ENCODE measurements at places on chromosomes 13 and 19.
A peak's percentile ranks its signal among the peaks of the same experiment; 100 is the strongest.

GRCh38 chr13:57666131-57666953 lies 34.8 kb downstream of the PCDH17 start:
- no peak for DNase-seq

DNA sequence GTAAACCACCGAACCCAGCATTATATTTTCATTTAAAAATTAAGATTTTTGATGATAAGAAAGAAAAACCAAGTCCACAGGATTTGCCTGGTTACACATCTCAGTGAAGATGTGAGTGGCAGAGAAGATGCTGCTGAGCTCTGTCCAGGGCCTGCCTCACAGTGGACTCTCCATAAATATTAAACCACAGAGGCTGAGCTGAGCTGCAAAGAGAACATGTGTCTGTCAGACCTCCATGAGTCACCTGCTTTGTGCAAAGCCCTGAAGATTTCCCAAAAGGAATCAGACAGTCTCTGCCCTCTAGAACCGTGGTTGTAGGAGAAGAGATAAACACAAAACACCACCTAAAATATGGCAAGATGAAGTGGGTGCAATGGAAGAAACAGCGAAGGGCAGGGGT lies 127.2 kb upstream of the TSC22D1 start:
- peak; percentile 19 for DNase-seq

GRCh38 chr19:38369584-38369983 lies 4.8 kb upstream of the PSMD8 start:
- no peak for DNase-seq

- no peak for DNase-seq
These were observed 25.4 kb upstream of the SCEL start for GRCh38 chr13:77510156-77510555.

- DNase-seq: no peak
These were observed 226.8 kb downstream of the RAP2A start for GRCh38 chr13:97660594-97661260.

DNA sequence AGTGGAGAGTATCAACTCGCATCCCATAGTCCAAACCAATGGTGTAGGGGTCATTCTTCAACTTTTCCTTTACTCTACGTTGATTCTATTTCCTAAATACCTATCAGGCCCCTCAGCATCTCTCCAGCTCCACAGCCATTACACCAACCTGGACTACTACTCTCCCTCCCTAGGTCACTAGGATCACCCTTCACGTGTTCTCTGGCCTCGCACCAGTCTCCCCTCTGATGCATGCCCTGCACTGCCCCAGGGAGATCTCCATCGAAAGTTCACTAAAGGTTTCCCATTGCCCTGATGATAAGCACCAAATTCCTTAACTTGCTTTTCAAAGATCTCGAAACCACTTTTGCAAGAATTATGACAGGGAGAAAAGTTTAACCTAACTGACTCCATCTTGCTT lies 421.5 kb downstream of the TSHZ3 start:
- DNase-seq: no peak

DNA sequence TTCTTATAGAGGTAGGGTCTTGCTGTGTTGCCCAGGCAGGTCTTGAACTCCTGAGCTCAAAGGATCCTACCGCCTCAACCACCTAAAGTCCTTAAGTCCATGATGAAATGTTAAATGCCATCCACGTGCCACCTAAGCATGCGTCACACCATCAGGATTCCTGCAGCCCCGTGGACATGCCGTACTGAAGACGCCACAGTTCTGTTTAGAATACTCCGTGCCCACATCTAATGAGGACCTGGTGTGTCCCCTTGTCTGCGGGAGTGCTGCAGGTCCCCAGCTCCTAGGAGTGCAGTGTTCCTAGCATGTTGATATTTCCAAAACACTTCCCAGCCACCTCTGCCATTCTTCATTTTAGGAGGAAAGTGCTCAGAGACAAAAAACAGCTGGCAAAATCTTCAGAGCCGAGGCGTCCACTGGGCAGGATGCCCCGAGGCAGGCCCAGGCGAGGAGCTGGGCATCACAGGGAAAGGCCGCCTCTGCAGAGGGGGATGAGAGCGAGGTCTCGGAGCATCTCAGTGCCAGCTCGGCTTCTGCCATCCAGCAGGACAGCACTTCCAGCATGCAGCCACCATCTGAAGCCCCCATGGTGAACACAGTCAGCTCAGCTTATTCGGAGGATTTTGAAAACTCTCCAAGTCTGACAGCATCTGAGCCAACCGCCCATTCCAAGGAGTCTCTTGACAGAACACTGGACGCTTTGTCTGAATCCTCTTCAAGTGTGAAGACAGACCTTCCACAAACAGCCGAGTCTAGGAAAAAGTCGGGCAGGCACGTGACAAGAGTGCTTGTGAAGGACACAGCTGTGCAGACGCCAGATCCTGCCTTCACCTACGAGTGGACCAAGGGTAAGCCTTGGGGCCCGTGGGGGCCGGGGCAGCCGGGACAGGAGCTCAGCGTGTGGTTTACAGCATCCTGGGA lies 13.2 kb downstream of the C19orf44 start:
- no peak for DNase-seq

DNA sequence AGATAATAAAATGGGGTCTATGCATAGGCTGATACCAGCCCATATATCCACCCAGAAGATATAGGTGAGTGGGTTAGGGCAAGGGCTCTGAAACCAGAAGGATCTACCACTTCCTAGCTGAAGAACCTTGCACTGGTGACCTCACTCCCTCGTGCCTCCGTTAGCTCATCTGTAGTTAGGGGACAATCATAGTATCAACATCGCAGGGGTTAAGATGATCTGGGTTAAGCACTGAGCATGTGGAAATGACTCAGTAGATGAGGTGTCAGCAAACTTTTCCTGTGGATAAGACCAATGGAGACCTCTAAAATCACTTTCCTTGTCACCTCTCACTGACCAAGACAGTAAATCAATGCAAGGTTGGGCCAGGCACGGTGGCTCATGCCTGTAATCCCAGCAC lies 30.5 kb downstream of the TNFSF14 start:
- DNase-seq: no peak

- no peak for DNase-seq
These were observed 1180.1 kb upstream of the ATXN8OS start for GRCh38 chr13:68927387-68928026.

- DNase-seq: no peak
These were observed 194.7 kb downstream of the LMO7 start for GRCh38 chr13:75830842-75831241.
